OCI-LY7 (cell line): ENCODE measurements at places on chromosomes 7 and 10.

- peak; percentile 34 for DNase-seq
These were observed 136.5 kb downstream of the EPC1 start for GRCh38 chr10:32210306-32211045.

- no peak for DNase-seq
These were observed 58.2 kb upstream of the DNAAF5 start for GRCh38 chr7:668139-668931.

DNA sequence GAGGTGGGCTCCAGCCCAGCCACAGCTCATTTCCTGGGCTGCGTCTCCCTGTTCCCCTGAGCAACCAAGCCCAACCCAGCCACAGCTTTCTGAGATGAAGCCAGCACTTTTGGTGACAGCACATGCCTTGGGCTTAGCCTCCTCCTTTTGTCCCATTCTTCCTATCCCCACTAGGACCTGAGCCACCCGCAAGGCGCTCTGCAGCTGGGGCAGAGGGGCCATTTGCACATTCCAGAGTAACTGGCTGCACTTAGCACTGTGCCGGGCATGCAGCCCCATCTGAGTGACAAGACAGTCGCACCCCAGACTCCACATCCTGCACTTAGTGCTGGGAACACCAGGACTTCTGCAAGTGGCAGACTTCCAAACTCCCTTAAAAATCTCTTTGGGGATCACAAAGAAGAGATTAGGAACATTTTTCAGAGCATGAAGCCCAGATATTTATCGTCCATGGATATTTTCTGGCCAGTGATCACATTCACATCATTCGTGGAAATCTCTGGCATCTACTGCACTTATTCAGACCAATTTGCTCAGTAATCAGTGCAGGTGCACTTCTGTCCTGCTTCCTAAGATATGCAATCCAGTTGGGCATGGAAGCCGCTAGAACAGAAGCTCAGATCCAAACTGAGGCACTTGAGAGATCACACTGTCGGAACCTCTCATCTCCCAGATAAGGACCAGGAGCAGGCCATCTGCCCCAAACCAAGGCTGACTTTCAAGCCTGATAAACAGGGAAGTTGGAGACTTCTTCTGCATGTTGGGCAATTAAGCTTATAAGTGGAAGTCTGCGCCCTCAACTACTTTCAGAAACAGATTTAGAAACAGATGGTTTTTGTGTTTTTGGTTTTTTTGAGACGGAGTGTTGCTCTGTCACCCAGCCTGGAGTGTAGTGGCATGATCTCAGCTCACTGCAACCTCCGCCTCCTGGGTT is 26.4 kb downstream of the CHST15 start:
- peak; percentile 72 for DNase-seq

DNA sequence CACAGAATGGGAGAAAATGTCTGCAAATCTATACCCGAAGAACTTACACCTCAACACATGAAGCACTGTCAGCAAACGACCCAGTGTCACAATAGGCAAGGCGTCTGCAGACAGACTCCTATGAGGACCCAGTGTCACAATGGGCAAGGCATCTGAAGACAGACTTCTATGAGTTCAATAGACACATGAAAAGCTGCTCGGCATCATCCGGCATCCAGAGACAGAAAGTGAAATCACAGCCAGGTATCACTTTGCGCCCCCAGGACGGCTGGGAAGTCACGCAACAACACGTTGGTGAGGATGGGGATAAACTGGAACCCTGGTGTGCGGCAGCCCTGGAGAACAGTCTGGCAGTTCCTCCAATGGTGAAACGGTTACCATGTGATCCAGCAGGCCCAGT is 273.2 kb downstream of the ELFN1 start:
- DNase-seq, result no peak

- DNase-seq, result no peak
These were observed 319 bp upstream of the GATA3 start for GRCh38 chr10:8054244-8054493.

DNA sequence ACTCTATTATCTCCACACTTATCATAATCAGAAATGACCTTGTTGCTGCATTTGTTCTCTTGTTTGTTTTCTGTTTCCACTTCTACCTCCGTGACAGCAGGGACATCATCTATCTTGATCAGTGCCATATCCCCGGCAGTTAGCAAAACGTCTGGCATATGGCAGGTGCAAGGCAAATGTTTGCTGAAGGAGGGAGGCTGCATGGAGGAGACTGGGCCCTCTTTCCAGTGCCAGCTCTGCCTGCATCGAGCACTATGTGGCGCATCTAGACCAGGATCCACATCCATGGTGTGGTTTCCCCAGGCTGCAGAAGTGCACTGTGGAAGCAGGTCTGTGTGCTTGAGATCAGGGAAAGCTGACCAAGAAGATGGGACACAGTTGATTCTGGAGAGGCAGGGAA is 181.2 kb downstream of the KCNMA1 start:
- DNase-seq, result no peak

DNA sequence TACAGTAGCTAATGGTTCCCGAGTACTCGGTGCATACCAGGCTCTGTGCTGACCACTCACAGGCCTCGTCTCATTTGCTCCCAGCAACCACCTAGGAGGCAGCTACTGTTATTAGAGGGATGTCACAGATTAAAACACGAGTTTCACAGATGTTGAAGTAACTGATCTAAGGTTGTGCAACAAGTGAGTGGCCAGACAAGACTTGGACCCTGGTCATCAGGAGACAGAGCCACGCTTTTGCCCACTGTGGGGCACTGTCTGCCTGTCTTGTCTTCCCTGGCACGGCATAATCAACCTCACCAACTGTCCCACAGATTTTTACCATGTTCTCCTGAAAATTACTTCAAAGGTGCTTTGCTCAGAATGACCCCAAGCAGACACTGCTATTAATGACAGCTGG is 111.6 kb upstream of the HABP2 start:
- DNase-seq, result no peak

- DNase-seq, result peak; percentile 75
These were observed 58.5 kb downstream of the ABCB4 start for GRCh38 chr7:87416682-87417587.

- no peak for DNase-seq
These were observed 80.8 kb downstream of the RBM20 start for GRCh38 chr10:110724937-110725336.

DNA sequence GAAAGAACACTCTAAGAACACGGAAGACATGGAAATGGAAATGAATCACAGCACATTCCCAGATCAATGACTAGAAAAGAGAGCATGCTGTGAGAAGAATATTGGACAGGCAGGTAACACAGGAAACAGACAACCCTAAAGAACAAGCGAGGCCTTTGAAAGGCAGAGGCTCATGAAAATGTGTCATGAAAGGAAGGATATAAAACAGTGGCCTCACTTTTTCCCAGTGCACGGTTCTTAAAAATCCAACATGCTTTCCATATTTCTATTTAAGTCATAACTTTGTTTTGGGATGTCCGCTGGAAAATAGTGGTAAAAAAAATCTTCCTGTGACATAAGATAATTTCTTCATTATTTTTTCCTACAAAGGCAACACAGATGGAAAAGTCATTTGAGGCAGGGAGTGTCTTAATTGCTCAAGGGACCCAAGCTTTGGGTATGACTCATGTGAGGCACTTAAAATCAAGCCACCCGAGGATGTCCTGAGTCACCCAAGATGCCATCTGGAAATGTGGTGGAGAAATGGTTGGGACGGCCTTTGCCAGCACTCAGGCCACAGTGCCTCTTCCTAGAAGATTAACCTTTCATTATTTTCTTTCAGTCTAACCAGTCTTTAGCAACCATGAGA is 17.0 kb downstream of the ITIH5 start:
- no peak for DNase-seq

DNA sequence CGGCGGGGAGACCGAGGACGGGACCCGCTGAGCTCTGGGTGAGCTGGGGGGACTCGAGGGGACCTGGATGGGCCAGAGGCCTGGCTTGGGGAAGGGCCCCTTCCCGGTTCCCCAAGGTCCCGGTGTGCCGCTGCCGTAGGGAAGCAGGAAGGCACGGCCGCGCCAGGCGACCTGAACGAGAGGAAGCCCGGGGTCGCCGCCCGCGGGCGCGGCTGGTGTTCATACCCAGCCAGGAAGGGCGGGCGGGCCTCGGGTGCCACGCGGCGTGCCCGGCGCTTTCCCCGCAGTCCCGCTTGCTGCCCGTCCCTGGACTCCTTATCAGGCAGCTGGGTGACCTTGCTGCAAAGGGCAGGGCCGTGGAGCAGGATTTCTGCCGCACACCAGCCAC is 38.0 kb downstream of the ZNF777 start:
- no peak for DNase-seq

DNA sequence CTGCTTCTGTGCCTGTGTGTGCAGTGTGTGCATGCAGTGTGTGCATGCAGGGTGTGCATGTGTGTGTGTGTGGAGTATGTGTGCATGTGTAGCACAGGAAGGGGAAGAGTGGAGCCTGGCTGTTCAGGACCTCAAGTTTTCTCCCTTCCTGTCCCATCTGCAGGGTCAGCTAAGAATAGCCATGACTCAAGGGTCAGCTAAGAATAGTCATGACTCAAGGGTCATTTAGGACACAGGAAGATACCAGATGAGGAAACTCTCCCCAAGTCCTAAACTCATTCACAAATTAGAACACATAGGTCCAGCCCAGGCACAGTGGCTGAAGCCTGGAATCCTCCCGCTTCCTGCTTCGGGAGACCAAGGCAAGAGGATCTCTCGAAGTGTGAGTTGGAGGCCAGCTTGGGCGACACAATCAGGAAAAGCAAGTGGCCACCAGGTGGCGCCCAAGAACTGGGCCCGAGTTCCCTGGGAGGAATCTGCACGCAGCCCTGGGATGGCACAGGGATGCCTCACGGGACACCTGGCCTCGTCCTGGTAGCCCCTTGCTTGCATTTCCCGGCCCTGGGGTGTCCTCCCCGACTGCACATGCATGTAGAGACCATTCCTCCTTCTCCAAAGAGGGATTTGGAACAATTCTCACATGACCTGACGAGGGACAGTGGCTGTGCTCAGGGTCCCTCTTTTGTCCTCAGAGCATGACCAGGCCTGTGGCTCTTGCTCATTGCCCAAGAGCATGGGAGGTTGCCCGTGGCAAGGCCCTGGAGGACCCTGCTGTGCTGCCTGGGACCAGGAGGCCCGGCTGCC is 21.4 kb upstream of the VOPP1 start:
- peak; percentile 76 for DNase-seq

DNA sequence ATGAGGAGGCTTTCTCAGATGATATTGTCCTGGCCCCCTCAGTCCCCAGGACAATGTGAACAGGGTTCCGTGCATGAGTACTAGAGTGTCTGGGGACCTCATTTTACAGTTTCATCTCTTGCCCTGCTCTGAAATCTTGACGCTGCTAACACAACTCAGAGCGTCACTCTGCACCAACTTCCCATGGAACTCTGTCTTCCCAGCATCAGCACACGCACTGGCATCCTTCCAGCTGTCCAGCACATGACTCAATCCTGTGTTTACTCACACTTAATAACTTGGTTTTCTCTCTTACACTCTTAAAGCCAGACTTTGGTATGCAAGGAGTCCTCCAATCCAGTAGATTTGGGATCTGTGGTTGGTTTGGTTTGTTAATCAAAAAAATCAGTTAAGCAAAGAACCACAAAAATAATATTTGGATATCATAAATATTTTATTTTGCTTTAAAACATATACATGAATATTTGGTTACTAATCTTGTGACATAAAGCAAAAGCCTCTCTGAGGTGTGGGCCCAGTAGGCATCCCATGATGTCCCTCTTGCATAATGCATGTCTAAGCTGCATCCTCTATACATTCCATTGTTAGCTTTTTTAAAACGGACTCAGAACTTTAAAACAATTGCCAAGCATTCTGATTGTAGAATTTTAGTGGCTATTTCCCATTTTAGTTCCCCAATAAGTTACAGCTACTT is 131.0 kb downstream of the CXCL12 start:
- no peak for DNase-seq

DNA sequence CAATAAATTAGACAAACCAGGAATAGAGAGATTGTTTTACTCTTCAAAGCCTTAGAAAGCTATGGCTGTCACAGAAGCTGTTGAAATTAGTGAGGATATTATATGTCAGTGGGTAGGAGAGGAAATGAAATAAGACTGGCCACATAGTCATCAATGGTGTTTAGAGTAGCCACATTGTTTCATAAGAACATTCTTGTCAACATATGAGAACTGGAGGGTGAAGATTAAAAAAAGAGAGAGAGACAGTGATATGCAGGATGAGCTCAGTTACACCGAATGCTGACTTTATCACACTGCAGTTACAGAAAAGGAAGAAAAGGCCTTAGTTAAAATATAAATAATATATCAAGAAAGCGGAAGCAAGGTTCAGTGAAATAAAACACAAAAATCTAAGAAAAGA is 412.0 kb downstream of the CNTNAP2 start:
- DNase-seq, result no peak

- DNase-seq, result no peak
These were observed 18.3 kb downstream of the WDR91 start for GRCh38 chr7:135192914-135193536.

DNA sequence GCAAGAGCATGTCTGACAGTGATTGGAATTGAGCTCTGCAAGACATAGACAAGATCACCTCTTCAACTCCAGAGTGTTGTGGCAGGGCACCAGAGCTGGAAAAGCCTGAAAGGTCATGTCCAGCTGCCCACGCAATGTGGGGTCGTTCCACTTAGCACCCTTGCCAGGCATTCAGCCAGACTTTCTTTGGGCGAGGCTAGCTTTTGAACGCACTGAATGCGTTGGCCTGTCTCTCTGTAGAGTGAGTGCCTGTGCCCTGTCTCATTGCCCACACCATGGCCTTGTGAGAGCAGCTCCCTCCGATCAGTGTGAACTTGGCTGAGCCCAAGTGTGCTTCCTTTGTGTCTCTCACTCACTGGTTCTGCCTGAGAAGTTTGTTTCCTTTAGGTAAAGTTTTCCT is 23.3 kb downstream of the UBTD1 start:
- DNase-seq, result no peak
